ENCODE measurements at places on chromosomes 7 and 10. TPM values are rescaled to one million over a fixed set of nuclear protein-coding genes. Genes with fewer than 3 reads are reported as not detected.

GRCh38 chr7:4076701-4077294 is 605.3 kb upstream of the FOXK1 start:
- no peak for DNase-seq

The HIBADH gene
- 37.7 TPM for total RNA-seq

DNA sequence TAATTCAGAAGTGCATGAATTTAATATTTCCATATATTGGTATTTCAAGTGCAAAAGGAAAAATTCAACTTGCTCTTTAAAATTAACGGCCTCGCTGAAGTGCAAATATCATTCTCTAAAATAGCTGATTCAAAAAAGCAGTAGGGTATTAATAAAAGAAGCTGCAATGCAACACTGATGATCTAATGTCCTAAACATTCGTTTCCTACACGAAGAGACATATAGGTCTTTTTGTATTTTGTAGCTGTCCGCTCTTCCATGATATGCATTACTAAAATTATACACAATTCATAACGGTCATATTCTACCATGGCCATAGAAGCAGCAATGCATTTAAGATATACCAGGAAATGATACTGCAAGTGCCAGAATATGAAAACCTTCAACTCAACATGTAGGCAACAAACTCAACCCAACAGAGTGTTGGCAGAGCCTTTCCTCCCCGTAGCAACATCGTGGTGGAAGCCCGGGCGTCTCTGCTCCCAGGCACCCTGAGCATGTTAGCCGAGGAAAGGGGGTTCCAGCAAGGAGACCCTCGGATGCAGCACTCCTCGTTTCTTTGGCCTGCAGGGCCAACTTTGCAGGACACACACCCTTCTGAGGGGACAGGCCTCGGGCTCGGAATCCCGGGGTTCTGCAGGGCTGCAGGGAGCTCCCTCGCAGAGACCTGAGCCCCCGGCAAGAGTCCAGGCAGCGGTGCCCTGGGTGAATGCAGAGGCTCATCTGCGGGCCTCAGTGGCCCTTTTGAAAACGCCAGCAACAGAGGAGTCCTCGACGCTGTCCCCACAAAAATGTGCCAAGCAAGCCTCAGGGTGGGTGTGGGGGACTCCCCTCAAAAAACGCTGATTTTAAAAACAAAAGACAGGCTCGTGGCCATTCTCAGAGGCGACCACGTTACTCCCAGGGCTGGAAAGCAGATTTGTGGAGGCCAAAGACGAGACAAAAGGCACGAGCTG is 1.6 kb downstream of the FAM171A1 start:
- DNase-seq = peak; percentile 16

GRCh38 chr7:108067844-108068243 is 62.3 kb downstream of the LAMB4 start:
- DNase-seq = no peak

DNA sequence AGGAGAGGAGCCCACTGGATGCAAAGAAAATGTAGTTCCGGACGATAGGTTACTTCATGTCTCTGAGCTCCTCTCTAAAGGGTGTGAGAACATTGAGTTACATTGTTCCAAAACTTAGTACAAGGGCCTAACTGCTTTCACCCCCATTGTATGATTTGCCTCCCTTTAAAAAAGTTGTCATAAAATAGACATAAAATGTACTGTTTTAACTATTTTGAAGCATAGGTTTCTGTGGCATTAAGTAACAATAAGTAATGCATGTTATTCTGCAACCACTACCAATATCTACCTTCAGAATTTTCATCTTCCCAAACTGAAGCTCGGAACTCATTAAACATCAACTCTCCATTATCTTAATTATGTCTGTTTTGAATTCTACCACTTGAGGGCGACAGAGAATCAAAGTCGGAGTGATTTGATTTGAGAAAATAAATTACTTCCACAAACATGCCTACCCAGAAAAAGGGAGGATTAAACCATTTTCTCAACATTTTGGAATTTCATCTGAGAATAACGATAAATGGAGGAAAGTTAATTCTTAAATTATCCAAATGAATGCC is 2.7 kb downstream of the IGFBP1 start:
- DNase-seq = no peak

DNA sequence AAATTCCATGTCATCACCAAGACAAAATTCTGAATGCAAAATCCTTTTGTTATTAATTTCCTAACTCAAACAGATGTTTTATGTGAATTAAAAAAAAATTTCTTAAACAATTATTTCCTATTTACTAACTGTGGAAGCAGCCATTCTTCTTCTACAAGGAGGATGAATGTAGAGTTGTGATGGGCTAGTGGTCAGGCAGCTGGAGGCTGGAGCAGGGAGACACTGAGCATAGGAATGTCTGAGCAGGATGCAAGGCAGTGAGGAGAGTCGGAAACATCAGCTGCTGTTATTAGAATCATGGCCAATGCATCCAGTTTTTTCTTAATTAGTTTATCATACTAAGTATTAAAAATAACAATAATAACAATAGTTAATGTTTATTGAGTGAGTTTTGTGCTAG is 102.5 kb upstream of the LRRTM3 start:
- DNase-seq = no peak

DNA sequence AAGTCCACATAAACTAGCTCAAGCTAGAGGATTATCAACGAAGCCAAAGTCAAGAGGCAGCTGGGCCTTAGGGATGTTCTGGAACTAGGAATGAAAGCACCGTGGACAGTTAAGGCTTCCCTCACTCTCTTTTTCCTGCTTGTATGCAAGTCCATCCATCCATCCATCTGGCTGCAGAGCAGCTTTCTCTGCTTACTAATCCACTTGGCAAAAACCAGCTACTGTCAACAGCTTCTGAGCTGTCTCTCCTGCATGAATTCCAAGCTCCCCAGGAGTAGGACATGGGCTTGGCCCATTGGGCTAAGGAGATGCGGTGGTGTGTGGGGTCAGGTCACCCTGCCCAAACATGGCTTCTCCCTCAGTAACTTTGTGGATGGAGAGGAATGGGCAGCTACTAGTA is 66.2 kb downstream of the NAMPT start:
- DNase-seq = no peak

GRCh38 chr7:105106473-105106872 is 92.5 kb downstream of the KMT2E start:
- DNase-seq = no peak

DNA sequence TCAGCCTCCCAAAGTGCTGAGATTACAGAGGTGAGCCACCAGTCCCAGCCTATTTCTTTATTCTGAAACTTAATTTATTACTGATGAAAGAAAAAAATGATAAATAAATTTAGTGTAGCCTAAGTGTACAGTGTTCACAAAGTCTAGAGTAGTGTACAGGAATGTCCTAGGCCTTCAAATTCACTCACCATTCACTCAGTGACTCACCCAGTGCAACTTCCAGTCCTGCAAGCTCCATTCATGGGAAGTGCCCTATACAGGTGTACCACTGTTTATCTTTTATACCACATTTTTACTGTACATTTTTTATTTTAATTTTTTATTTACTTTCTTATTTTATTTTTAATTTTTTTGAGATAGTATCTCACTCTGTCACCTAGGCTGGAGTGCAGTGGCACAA is 12.2 kb downstream of the MRLN start:
- DNase-seq = no peak

- DNase-seq = no peak
Measured at GRCh38 chr10:66746711-66747110, 179.1 kb upstream of the LRRTM3 start.
